LNCaP clone FGC (cell line): ENCODE measurements at places on chromosomes 7 and 10.
A peak's percentile ranks its signal among the peaks of the same experiment; 100 is the strongest.

DNA sequence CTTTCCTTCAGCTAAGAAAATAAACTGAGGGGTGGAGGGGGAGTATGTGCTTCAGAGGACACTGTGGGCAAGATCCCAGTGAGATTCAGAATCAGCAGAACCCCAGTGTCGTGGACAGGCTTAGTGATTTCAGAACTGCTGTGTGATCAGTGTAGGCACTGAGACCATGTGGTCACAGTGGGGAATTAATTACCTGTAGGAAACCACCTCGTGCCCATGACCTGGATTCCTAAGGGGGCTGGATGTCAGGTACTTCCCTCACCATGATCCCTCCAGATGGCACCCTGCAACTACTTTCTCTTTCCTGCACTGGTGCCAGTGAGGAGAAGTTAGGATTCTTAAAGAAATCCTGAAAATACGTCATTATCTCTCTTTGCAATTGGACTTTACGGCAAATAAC is 64.4 kb downstream of the HBP1 start:
- DNase-seq, result no peak

DNA sequence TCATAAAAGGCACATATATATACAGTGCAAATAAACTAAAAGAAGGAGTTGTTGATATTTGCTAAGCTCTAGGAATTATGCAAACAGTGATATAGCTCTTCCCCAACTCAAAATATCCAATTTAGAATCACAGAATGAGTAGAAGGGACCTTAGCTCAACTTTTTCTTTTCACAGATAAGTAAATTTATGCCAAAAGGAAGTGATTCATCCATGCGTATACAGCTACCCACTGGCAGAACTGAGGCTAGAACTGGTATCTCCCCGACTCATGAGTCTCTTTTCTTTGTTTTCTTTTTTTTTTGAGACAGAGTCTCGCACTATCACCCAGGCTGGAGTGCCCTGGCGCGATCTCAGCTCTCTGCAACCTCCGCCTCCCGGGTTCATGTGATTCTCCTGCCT is 54.2 kb upstream of the SVIL start:
- DNase-seq, result no peak

DNA sequence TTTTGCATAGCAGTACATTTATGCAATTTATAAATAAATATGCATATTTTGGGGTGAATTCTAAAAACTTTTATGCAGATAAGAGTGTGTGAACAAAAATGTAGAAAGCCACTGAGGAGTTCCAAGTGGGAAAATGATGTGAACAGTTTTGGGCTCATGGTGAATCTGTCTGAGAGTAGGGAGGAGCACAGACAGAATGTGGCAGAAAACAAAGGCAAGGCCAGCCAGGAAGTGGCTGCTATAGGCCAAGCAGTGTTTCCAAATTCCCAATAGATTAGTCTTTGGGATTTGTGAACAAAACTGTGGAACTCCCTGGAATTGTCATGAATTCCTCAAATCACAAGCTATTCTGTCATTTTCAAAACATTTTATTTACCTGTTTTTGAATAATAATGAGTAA is 73.6 kb upstream of the AMPH start:
- DNase-seq, result no peak

DNA sequence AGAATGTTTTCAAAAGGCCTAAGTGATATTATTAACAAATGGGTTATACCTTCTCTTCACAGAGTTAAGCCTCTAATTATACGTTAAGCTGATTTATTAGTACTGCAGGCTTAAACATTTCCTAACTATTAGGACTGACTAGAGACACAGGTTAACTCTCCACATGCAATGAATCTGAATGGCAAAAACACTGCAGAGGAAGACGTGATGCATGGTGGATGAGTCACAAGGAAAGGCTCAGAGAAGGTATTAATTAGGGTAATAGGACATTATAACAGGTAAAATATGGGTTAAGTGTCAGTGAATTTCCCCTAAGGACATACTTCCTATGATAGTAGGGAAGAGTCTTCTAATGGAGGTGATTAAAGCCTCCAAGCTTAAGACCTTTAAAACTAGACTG is 24.7 kb upstream of the SEM1 start:
- DNase-seq, result no peak

DNA sequence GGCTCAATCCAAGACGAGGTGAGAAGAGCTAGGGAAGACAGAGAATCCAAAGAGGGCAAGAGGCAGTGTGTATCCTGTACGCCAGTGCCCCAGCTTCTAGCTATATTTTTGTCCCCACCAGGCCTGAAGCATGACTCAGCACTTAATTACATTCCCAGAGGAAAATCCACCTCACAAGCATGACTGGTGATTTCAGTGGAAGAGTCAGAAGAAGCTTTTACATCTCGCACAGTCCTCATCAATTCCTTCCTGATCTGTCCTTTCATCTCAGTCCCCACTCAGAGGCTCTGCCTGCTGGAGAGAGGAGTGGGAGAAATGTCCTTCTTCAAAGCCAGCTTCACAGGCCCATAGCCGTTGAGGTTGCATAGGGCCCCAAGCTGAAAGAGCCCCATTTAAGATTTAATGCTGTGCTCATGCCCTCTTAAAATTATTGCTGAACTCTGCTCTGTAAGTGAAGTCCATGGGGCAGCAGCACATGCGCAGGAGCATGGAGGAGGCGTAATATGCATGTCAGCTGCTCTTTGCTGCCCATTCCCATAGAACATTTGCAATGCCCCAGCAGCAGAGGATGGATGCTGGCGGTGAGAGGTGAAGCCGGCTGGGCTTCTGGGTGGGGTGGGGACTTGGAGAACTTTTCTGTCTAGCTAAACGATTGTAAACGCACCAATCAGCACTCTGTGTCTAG is 39.0 kb upstream of the AOAH start:
- no peak for DNase-seq

DNA sequence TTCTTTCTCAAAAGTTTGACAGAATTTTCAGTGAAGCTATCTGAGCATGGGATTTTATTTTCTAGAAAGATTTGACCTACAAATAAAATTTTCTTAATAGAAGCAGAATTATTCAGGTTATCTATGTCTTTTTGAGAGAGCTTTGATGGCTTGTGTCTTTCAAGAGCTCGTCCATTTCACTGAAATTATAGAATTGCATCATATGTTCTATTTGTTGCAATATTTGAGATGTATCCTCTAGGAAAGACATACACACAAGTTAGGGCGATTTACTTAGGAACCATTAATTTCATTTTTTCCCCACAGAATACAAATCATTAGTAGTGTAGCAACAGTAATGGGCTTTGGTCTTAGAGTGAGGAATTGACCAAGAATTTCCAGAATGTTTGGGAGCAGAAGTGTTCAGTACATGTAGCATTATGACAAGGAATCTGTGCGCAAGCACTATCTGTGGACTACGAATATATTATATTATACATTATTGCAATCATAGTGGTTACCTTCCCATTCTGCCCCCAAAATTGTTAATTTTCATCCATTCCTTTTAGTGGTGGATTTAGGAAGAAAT is 12.8 kb upstream of the COL17A1 start:
- DNase-seq, result no peak

- no peak for DNase-seq
These were observed 50.1 kb downstream of the IPMK start for GRCh38 chr10:58217612-58218011.

GRCh38 chr7:75537731-75538130 is 45.6 kb downstream of the SPDYE5 start:
- DNase-seq, result no peak

DNA sequence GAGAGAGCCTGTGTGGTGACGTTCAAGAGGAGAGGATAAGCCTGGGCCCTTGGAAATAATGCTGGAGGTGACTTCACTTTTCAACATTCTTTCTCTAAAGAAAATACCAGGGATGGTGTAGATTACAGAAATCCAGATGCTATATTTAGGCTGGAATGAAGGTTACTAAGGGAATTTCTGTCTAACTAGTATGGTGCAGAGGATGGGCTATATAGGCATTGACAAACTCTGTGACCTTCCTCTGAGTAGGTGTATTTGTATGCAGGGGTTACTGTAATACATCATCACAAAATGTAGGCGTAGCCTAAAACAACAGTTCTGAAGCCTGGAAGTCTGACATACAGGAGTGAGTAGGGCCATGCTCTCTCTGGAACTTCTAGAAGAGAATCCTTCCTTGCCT is 155.3 kb upstream of the INHBA start:
- no peak for DNase-seq

- no peak for DNase-seq
These were observed 24.8 kb downstream of the KCNH2 start for GRCh38 chr7:150953061-150953997.

DNA sequence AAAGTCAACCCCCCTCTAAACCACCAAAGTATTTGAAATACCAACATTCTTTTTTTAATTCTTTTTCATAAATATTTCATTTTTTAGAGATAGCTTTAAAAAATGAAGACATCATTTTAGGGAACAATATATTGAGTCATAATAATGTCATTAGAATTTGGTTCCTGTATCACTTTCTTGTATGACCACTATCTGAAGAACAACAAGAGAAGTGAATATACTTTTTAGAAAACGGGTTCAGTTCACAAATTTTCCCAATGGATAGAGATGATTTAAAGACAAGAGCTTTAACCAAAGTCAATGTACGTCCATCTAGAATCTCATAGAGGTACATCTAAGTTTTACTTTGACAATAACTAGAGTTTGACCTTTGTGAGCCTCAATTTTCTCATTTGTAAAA is 48.2 kb downstream of the CUBN start:
- DNase-seq, result no peak

- DNase-seq, result no peak
These were observed 33.2 kb downstream of the HIF1AN start for GRCh38 chr10:100568912-100569311.

GRCh38 chr7:106652909-106653308 is 8.0 kb downstream of the CCDC71L start:
- no peak for DNase-seq

- no peak for DNase-seq
These were observed 386 bp upstream of the AS3MT start for GRCh38 chr10:102868911-102869257.

GRCh38 chr10:77355844-77356243 is 281.8 kb downstream of the KCNMA1 start:
- DNase-seq, result no peak

GRCh38 chr10:106967452-106967851 is 197.1 kb downstream of the SORCS1 start:
- no peak for DNase-seq

- DNase-seq, result no peak
These were observed 183.7 kb upstream of the CDK1 start for GRCh38 chr10:60594476-60595051.

DNA sequence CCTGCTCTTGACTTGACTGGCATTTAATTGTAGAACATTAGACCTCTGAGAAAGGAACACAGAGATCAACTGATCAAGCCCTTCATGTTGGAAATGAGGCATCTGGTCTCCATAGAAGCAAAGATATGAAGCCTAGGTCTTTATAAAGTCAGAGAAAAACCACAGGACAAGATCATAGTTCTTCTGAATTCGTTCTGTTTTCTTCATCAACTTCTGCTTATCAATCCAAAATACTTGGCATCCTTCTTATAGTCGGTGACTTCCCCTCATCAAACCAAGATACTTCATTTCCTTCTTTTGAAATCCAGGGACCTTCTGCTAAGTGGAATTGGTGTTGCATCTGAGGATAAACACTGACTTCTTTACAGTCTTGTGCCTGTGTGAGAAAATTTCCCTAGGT is 77.1 kb upstream of the PRKCQ start:
- DNase-seq, result no peak

DNA sequence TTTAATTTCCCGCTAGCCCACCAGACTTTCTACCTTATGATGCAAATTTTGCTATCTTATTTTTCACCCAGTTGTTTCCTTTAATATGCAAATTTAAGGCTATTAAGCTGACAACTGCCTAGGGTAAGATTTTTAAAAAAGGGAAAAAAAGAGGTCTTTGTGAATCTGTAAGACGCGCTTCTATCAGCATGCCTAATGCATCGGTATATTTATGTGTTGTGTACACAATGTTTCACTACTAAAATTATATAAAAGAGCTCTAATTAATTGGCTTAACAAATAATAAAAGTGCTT is 386.6 kb downstream of the KIF20B start:
- DNase-seq, result no peak

DNA sequence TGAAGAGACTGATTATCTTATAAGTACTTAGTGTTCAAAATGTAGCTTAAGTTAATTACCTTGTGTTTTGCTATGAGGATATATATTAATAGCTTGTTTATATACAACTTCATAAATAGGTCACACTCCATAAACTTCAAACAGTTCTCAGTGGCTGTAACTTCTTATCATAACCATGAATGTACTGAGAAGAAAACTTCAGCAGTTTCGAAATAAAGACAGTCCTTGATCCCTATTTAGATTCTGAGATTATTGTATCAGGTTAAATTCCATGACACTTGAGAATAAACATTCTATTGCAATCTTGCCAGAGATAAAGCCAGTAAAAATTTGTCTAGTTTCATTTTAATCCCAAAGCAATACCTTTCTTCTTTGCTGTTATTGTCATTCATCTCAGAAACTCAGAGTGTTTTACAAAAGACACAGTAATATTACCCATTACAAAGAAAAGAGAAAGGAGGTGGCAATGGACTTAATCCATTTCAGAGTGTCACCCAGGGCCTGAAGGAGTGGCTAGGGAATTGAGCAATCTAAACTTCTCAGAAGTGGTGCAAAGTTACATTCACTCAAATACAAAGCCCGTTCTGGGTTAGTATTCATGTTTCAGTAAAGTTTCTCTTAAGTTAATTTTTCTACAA is 403.6 kb downstream of the SEMA3D start:
- no peak for DNase-seq

DNA sequence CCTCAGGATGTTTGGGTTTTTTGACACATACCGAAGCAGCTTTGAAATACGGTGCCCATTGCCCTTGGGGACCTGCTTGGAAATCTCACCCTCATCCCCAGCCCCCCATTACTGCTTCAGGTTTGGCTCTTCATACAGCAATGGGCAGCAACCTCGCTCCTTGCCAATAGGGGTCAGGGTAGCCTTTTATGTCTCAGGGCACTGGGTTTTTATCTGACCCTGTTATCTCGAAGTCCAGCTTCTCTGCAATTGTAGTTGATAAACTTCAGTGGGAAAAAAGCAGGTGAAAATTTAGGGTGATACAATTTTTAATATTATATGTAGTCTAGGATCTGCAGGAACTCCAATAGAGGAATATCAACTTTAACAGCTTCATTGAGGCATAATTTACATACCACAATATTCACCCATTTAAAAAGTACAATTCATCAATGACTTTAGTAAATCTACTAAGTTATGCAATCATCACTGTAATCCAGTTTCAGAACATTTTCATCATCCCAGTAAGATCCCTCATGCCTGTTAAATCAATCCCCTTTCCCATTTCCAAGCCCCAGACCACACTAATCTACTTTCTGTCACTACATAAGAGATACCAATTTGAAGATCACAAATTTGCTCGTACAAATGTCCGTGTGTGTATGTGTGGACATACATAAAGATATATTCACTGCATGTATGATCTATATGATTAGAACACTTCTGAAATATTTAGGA is 386.2 kb downstream of the KCNMA1 start:
- peak; percentile 44 for DNase-seq
